Endothelial cell (in vitro differentiated cells): ENCODE measurements at places on chromosomes 3 and 15.

DNA sequence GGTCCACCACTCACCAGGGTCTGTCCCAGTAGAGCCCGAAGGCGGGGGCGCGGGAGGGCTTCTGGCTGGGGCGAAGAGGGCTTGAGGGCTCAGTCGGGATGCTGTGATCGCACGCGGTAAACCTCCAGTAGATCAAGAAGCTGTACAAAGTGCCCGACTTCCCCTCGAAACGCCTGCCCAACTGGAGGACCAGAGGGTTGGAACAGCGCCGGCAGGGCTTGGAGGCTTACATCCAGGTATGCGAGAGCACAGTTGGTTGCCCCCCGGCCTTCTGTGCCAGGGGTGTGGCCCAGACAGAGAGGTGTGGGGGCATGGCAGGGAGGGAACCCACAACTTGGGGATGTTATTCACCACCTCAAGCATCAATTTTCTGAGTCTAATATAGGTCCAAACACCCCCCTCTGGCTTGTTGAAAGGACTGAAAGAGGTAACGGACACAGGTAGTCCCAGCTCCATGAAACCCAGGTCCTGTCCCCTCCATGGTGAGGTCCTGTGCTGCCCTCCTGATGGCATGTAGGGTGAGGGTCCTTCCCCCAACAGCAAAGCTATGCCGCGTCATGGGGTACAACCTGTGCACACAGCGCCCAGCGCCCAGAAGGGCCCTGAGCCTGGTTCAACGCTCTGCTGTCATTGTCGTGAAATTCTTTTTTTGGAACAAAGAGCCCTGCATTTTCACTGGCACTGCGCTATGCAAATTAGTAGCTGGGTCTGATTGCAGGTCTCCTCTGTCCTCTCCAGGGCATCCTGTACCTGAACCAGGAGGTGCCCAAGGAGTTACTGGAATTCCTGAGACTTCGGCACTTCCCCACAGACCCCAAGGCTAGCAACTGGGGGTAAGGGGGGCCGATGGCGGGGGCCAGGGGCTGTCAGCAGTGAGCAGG, 1.2 kb downstream of the SNX22 start:
- no peak for DNase-seq

- no peak for DNase-seq
Measured at GRCh38 chr3:119206611-119207511, 33.5 kb downstream of the UPK1B start.

DNA sequence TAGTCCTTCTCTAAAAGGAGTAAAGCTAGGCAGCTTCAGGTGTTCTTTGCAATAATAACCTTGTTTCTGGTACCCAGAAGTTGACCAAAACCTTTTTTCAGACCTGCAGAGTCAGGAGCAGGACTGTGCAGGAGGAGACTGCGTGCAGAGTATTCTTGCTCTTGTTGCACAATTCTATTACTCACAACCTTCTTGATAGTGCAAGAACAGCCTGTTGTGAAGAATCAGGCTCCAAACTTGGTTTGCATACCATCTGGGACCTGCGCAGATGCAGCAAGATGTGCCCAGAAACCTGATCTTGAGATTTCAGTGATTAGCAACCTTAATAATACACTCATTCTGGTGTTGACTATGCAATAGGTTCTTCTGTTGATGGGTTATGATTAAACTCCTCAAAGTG, 111.9 kb downstream of the ATG7 start:
- DNase-seq, result no peak

DNA sequence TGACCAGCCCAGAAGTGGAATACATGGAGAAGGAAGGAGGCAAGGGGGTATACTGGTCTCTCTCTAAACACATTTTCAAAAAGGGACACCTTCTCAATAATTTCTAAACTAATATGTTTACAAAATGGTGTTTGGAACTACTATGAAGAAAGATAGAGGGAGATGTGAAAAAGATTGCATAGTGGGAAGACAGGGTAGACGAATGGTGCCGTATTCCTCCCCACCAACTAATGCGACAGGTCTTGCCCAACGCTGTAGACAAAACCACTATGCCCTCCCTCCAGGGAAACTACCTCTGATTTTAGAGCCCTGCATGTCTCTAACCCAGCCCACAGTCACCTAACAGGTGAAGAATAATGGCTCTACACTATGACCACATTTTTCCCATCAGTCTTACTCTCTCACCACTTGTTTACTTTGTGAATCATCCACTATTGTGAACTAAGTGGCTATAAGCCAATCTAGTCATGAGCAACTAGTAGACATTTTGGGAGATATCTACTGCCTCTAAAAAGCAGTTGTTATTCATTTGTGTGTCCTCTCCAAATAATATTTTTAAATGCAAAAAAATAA, 108.2 kb upstream of the UBE2E2 start:
- no peak for DNase-seq
